ENCODE measurements at places on chromosomes 11 and 22.

DNA sequence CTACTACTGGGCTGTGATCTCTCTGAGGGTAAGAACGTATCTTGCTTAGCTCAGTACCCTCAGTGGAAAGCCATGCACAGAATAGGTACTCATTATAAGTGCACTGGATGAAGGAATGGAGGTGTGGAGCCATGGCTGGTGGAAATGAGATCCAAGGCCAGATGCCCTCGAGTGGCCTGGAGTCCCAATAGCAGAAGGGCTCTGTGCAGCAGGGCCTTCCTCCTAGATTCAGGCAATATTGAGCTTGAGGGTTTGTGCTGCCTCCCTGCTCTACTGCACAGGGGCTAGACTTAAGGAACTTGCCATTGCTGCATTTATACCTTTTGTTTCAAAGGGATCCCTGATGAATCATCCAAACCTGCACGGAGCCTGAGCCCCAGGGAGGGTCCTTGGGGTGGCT is 33.6 kb upstream of the TUB start:
- no peak for DNase-seq

- peak; percentile 79 for DNase-seq
These were observed 2.0 kb upstream of the UBXN1 start for GRCh38 chr11:62680825-62681240.

DNA sequence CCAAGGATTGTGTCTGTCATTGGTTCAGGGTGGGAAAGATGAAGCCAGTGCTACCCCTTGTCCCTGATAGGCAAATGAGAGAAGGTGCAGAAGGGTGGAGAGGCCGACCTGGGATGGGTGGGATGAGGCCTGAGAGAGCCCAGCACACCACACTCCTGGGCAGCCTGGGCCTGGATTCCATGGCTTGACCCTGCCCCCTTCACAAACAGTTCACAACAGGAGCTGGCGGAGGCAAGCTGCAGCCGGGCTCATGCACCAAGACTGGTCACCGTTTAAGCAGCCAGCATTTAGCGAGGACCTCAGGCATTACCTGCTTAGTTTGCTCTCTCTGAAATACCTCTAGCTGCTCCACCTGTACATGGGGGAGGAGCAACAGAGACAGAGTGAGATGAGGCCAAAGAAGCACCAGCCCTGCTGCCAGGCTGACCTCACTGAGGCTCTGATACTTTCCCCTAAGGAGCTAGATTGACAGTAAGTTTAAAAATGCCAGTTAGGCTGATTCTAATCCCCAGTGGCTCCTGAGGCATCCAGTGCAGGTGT is 13.5 kb downstream of the IL18BP start:
- no peak for DNase-seq

- DNase-seq = no peak
These were observed 851.8 kb downstream of the BRD1 start for GRCh38 chr22:48975886-48976285.

GRCh38 chr11:18329196-18329870 is 7.0 kb downstream of the GTF2H1 start:
- DNase-seq = no peak

DNA sequence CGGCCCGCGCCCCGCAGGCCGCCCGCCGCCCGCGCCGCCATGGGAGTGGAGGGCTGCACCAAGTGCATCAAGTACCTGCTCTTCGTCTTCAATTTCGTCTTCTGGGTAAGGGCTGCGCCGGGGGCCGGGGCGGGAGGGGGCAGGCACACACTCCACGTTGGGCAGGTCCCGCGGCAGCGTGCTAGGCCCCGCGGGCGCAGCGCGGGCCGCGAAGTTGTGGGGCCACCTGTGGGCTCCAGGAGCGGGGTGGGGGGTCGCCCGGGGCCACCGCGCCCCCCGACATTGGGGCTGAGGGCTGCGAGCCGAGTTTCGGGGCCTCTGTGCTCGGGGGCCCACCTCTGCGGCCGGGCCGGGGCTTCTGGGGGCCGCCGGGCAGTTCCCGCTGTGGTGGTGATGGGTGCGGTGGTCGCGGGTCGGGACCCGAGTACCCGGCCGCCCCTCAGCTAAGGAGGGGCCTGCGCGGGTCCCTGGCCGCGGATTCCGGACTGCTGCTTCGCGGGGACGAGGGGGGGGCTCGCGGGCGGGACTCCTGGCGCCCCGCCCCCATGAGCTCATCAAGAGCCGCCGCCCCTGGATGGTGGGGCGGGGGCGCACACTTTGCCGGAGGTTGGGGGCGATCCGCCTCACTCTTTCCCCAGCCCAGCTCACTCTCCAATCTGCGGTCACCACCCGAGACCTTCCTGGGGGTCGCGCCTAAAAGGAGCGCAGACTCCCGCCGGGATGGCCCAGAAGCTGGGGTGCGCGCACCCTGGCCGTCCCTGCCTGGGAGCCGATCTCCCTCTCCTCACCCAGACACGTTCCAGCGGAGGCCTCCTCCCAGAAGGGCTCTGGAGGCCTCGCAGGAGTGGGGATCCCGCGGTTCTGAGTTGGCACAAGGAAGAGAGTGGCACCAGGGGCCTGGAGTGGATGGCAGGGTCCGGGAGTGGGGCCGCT is 667 bp downstream of the CD81 start:
- DNase-seq = peak; percentile 63

GRCh38 chr11:123065621-123066020 is 3.7 kb upstream of the HSPA8 start:
- no peak for DNase-seq
